Activated CD8-positive, alpha-beta T cell treated with anti-CD3 and anti-CD28 coated beads, Interleukin-2, amount 10 ng/mL, durations not matched to agents 7 days and 5 days (primary cell): ENCODE measurements at places on chromosomes 5 and 9. TPM values are rescaled to one million over a fixed set of nuclear protein-coding genes. Genes with fewer than 3 reads are reported as not detected.

The LRRC26 gene
- total RNA-seq: not detected

DNA sequence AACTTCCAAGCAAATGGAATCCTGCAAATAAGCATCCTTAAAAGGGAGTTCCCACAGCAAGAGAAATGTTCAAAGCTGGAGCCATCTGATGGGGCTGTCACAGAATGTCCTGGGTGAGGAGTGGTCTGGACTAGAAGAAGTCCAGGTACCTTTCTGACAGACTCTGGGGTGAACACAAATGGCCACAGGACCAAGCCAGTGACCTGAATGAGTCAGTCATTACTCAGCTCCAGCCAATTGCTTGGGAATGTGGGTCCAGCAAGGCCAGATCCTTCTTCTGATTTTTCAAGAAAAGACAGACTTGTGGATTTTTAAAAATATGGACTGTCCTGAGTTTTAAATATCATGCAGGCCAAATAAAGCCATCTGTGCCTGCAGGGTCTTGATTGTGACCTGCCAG, 30.1 kb downstream of the GALNT10 start:
- H3K27me3 ChIP-seq: no peaks in the 10 kb centered on the region
- peaks cover 20% of the 10 kb centered on the region for H3K36me3 ChIP-seq
- peaks cover 43% of the 10 kb centered on the region for H3K4me1 ChIP-seq
- DNase-seq: no peak

DNA sequence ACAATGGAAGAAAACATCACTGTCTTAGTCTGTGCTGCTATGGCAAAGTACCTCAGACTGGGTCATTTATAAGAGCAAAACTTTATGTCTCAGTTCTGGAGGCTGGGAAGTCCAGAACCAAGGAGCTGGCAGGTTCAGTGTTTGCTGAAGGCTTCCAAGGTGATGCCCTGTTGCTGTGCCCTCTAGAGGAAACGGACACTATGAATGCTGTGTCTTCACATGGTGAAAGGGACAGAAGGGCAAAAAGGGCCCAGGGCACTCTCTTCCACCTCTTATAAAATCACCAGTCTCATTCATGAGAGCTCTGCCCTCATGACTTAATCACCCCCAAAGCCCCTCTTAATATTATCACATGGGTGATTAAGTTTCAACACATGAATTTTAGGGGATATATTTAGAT, 143.5 kb downstream of the FANCC start:
- DNase-seq: no peak
- H3K36me3 ChIP-seq: peaks cover 6% of the 10 kb centered on the region

The MEIKIN gene
- total RNA-seq: not detected

The SLC34A1 gene
- total RNA-seq: 2.1 TPM
